H1 (cell line): ENCODE measurements at places on chromosomes 5 and 9. TPM values are rescaled to one million over a fixed set of nuclear protein-coding genes. Genes with fewer than 3 reads are reported as not detected.

GRCh38 chr5:65068410-65068809 is 299.7 kb downstream of the CWC27 start:
- H3K4me1 ChIP-seq: peaks cover 6% of the 10 kb centered on the region
- DNase-seq: no peak
- no peaks in the 10 kb centered on the region for H3K36me3 ChIP-seq

- H3K4me1 ChIP-seq: no peaks in the 10 kb centered on the region
- DNase-seq: no peak
- no peaks in the 10 kb centered on the region for H3K27me3 ChIP-seq
- no peak overlapping the region for H3K4me3 ChIP-seq
These were observed 74.5 kb downstream of the ADAMTS2 start for GRCh38 chr5:179270581-179271427.

ZNF462 gene
- polyA plus RNA-seq: 27.6 and 30.0 TPM in 2 replicates

DNA sequence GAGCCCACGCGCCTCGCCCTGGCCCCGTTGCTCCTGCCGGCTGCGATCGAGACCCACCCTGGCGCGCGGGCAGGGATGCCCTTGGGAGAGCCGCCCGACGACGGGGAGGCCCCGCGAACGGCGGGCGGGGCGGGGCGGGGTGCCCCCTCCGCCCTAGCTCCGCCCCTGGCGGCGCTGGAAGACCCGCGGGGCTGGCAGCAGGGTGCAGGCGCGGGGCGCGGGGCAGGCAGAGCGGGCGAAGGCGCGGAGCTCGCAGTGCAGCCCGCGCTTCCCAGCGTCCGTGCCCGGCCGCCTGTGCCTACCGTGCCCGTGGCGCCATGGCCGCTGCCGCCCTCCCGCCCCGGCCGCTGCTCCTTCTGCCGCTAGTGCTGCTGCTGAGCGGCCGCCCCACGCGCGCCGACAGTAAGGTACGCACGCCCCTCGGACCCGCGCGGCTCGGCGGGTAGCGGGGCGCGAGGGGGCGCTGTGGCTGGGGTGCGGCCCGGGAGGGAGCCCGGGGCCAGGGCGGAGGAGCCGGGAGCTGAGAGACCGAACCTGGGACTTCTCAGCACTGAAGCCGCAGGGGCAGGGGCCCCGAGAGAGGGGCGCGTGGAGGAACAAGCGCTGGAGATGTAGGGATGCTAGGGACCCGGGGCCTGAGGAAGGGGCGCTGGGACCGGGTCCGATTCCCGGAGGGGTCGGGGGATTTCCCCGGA is at the start of gene OLFML2A:
Gene OLFML2A, plus strand, starts transcription at position 180 of the 695 bp plus-strand sequence. Its CDS starts 138 bp downstream, at position 318.
- H3K4me3 ChIP-seq: peak within 1 kb of the TSS; percentile 29
- H3K27me3 ChIP-seq: no peaks in the 10 kb centered on the region
- peak; percentile 83 for DNase-seq
- H3K36me3 ChIP-seq: no peaks in the 10 kb centered on the region
- H3K4me1 ChIP-seq: peaks cover 22% of the 10 kb centered on the region

TAS2R1 gene
- not detected in 2 replicates for polyA plus RNA-seq

DNA sequence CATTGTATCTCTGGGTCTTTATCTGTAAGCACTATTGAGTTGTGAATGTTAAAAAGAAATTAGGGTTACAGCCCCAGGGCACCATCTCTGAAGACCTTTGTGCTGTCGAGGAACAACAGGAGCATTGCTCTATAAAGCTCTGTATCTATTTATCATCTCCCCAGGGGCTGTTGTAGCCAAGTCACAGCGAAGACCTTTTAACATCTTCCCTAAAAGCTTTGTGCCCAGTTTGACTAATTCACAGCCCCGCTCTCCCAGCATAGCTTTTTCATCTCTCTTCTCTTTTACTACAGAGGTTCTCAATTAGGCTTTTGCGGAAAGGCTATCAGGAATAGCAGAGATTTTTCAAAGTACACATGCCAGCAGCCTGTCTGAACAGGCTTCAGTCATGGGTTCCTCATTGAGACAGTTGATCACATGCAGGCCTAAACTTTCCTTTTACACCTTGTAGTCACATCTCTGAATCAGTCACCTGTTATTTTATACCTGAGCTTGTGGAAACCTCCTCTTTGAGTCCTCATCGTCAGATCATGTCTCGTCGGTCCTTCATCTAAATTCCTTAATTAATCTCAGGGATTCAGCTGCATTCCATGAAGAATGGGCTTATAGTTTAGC is 140.5 kb downstream of the NPR3 start:
- no peak overlapping the region for H3K4me3 ChIP-seq
- H3K36me3 ChIP-seq: no peaks in the 10 kb centered on the region
- no peak for DNase-seq
- H3K27me3 ChIP-seq: no peaks in the 10 kb centered on the region
- H3K4me1 ChIP-seq: no peaks in the 10 kb centered on the region

CLIC3 gene
- 0.12 and 0.33 TPM in 2 replicates for polyA plus RNA-seq

DNA sequence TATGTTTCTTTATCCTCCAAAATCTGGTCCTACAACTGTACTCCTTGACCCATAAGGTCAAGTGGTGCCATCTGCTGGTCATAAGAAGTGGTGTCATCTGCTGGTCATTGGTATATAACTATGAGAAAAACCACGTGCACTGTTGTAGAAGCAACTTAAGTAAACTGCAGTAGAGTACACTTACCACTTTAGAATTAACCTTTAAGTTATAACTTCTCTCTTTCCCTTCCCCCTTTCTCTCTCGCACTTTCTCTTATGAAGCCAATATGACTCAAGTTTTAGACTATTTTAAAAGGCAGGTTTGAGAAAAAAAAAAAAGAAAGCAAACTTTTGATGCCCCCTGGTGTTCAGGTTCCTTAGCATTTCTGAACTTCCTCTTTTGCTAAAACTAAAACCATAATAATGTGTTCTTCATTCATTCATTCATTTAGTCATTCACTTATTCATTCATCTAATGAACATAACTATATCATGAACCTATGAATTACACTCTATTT is 12.8 kb upstream of the MTAP start:
- 0 out of 2 replicates have a peak, but pooled peaks cover 2% of the 10 kb centered on the region for H3K27me3 ChIP-seq
- DNase-seq: no peak
- H3K36me3 ChIP-seq: no peaks in the 10 kb centered on the region
- no peaks in the 10 kb centered on the region for H3K4me1 ChIP-seq
- H3K4me3 ChIP-seq: peak overlapping the region; percentile 44; the same call in 1 of the 2 replicates

S100Z gene
- not detected in 2 replicates for polyA plus RNA-seq

HTR4 gene
- not detected in 2 replicates for polyA plus RNA-seq

DNA sequence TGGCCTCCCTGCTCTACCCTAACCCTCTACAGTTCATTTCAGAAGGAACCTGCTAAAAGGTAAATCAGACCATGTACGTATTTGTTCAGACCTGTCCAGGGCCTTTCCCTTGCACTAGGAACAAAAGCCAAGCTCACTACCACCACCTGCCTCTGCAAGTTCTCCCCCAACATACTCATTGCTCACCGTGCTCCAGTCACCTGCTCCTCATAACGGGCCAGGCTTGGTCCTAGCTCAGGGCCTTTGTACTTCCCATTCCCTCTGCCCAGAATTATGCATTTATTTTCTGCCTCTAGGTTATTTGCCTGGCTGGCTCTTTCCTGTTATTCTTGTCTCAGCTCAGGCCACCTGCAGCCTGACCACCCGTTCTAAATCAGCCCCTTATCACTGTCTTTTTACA is 4.8 kb upstream of the FGF1 start:
- H3K36me3 ChIP-seq: no peaks in the 10 kb centered on the region
- H3K4me3 ChIP-seq: no peak overlapping the region
- no peaks in the 10 kb centered on the region for H3K27me3 ChIP-seq
- DNase-seq: no peak

FBXL7 gene
- 17.7 and 25.9 TPM in 2 replicates for polyA plus RNA-seq

GRCh38 chr9:112012026-112012902 is 115.7 kb downstream of the UGCG start:
- no peak overlapping the region for H3K4me3 ChIP-seq
- no peaks in the 10 kb centered on the region for H3K27me3 ChIP-seq
- no peak overlapping the region for H3K27ac ChIP-seq
- no peaks in the 10 kb centered on the region for H3K36me3 ChIP-seq
- DNase-seq: no peak
- H3K4me1 ChIP-seq: no peaks in the 10 kb centered on the region

- no peaks in the 10 kb centered on the region for H3K36me3 ChIP-seq
- no peak for DNase-seq
- no peaks in the 10 kb centered on the region for H3K4me1 ChIP-seq
- no peak overlapping the region for H3K4me3 ChIP-seq
- no peak overlapping the region for H3K27ac ChIP-seq
These were observed 189.8 kb upstream of the DAPK1 start for GRCh38 chr9:87307848-87308247.

IFNK gene
- polyA plus RNA-seq: not detected in 2 replicates

TTC39B gene
- polyA plus RNA-seq: 1.3 and 1.6 TPM in 2 replicates

GRCh38 chr5:149153193-149153750 is 12.0 kb downstream of the ABLIM3 start:
- H3K4me1 ChIP-seq: no peaks in the 10 kb centered on the region
- no peak for DNase-seq
- H3K27ac ChIP-seq: no peak overlapping the region
- no peaks in the 10 kb centered on the region for H3K27me3 ChIP-seq

- H3K4me1 ChIP-seq: peaks cover 38% of the 10 kb centered on the region
- H3K27me3 ChIP-seq: peaks cover 5% of the 10 kb centered on the region; the same call in 1 of the 2 replicates
- no peak for DNase-seq
- H3K4me3 ChIP-seq: peak overlapping the region; percentile 41; the same call in 1 of the 2 replicates
- no peak overlapping the region for H3K27ac ChIP-seq
These were observed 3.2 kb upstream of the SQSTM1 start for GRCh38 chr5:179817470-179817840.

- H3K4me1 ChIP-seq: no peaks in the 10 kb centered on the region
- DNase-seq: no peak
- no peak overlapping the region for H3K27ac ChIP-seq
- H3K27me3 ChIP-seq: no peaks in the 10 kb centered on the region
These were observed 576.7 kb downstream of the LRRC70 start for GRCh38 chr5:63155310-63155631.

GRCh38 chr9:124834591-124834990 is 18.7 kb upstream of the WDR38 start:
- DNase-seq: no peak
- no peaks in the 10 kb centered on the region for H3K4me1 ChIP-seq
- H3K4me3 ChIP-seq: no peak overlapping the region
- no peaks in the 10 kb centered on the region for H3K27me3 ChIP-seq
- no peaks in the 10 kb centered on the region for H3K36me3 ChIP-seq
- no peak overlapping the region for H3K27ac ChIP-seq

DNA sequence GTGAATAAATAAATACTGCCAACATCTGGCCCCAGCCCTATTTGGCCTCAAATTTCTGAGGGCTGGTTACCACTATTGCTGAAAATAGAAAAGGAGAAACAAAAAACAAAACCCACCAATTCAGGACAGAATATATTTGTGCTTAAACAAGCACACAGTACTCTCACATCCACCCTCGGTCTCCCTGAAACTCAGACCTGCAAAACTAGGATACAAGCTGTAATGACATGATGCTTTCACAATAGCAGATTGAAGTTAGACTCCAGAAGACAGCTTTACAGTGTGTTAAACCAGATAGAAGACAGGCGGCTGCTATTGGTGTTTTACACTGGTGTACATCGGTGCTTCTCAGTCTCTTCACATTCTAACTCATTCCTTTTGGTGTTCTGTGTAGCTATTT is 214.9 kb upstream of the DMRT1 start:
- no peak for DNase-seq
- H3K27ac ChIP-seq: no peak overlapping the region
- no peaks in the 10 kb centered on the region for H3K27me3 ChIP-seq

DNA sequence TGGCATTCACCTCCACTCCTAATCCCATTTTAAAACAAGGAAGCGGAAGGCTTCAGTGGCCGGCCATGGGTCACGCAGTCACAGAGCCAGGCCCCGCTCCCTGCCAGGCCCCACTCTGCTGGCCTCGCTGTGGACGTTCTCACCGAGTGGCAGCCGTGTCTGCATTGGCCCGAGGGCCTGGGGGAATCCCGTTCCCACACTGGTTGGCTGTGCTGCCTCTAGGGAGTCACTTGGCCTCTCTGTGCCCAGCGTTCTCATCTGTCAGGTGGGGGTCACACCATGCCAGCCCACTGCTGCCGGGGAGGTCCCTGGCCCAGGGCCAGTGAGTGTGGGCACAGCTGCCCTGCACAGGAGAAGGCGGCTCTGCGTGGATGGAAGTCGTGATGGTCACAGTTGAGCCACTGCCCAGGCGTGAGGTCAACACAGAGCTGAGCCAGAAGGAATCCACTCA is 13.4 kb upstream of the SLC9A3 start:
- no peak overlapping the region for H3K4me3 ChIP-seq
- DNase-seq: no peak
- H3K27ac ChIP-seq: no peak overlapping the region
- H3K36me3 ChIP-seq: no peaks in the 10 kb centered on the region
- no peaks in the 10 kb centered on the region for H3K4me1 ChIP-seq
